ENCODE measurements at places on chromosomes 4 and X. TPM values are rescaled to one million over a fixed set of nuclear protein-coding genes. Genes with fewer than 3 reads are reported as not detected.

DNA sequence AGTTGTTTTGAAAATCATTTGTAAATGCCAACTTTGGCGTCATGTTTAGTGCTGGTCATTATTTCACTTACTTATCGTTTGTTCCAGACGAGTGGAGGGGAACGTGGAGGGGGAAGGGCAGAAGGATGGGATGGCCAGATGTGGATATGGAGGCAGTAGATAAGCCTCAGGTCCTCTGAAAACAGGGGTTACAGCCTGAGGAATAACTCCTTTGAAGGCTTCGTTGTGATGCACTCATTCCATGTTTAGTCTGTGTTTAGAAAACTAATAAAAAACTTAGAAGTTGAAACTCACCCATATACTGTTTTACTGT is 1.1 kb downstream of the MOB1B start:
- DNase-seq: peak; percentile 39

DNA sequence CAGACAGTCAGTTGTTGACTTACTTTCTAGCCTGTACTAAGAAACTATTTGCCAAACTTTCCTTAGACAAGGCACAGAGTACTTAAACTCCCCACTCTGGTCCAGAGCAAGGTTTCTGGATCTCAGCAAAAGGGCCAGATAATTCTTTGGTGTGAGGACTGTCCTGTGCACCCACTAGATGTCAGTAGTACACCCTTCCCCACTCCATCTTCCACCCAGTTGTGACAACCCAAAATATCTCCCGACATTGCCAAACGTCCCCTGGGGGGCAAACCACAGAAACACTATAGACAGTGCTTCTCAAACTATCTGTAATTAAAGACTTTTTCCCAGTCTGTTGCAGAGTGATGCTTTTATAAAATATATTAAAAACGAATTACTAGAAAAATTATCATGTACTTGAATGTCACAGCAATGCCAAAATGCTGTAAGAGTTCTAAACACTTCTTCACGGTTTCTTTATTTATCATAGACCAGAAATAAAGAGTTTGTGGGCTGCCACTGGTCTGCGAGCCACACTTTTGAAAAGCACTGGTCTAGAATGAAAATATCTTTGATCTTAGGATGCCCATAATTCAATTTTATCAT is 203.5 kb downstream of the PRDM5 start:
- DNase-seq: no peak

- no peak for DNase-seq
Measured at GRCh38 chrX:44244008-44244407, 99.5 kb downstream of the EFHC2 start.

GRCh38 chrX:134572816-134573682 is 85.2 kb downstream of the PLAC1 start:
- no peak for DNase-seq

GRCh38 chr4:57042711-57043169 is 64.0 kb downstream of the POLR2B start:
- no peak for DNase-seq

DNA sequence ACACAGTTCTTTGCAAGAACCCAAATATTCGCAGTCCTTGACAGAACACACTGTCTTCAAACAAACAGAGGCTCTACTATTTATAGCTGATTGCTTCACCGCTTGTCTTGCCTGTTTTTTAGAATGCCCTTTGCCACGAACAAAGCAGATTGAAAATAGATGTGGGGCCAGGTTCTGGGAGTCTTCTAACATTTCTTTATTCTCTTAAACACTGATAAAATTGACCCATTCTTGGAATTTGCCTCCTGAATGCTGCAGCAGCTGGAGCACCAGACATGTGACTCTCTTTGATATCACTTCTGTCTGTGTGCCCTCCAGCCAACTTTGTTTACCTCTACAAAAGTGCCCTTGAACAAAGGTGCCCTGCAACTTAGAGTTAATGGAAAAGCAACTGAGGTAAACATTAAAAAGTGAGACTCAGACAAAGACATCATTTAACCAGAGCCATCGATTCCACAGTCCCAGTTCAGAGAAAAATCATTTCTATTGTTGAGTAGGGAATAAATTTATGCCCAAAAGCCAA is 64.2 kb upstream of the SPP1 start:
- no peak for DNase-seq

DNA sequence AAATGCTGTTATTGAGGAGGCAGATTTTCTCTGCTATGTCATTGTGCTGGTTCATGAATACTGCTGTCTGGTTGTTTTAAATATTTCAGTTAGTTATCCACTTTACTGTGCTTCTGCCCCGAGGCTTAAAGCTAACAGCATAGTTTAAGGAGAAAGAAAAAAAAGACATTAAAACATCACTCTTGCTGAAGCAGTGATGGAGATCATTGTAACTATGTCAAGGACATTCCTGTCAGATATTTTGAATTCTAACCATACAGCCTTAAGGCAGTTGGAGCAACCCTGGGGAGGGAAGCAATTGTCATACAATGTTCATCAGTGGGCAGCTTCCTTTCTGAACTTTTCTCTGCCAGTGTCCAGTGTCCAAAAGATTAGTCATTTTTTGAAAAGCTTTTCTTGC is 199.0 kb upstream of the DDX53 start:
- DNase-seq: peak; percentile 1

DNA sequence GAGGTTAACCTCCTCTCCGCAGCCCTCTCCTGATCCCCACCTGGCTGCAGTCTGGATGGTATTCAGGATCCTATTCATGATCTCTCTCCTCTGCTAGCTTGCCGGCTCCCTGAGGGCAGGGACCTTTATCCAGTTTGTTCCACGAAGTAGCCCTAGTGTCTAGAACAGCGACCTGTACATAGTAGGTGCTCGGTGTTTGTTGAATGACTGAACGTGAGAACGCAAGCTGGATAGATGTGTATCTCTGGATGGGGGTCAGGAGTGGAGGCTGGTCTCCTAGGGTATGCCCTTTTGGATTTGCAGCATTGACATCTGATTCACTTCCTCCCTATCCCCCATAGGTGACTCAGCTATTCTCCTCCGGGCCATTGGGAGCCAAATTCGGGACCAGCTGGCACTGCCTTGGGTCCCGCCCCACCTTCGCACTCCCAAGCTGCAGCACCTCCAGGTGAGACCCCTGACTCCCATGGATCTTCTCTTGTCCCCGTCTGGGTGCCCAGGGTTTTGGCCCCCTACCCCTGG is 7.3 kb downstream of the CCDC22 start:
- no peak for DNase-seq

DNA sequence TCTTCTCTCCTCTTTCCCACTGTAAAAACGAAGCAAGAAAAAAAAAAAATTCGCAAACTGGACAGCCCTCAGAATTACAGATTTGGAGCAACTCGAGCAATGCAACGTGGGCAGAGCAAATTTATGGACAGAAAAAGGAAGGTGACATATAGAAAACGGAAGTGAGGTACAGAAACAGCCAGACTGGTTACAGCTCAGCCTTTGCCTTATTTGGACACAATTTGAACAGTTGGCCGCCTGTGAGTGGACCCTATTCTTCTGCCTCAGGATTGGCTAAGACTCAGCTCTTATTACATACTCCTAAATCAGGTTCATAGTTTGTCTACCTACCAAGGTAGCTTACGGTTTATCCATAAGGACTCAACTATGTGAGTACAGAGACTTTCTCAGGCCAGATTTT is 98.8 kb downstream of the SOWAHB start:
- DNase-seq: no peak

DNA sequence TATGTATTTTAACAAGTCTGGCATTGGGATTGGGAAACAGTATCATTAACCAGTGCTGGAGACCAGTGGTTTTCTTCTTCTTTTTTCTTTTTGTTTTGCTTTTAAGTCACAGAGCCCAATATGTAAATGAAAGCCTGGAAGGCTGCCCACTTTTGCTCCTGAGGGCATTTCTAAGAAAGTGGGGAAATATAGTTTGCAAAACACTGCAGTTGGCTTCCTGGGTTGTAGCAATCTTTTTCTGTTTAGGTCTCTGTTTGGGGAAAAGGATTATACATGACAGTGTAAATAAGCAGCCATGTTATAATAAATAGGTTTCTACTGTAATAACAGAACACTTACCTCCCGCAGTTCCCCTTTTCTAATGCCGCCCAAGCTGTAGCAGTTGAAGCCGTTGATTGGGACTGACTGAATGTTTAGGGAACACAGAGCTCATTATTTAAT is 105.5 kb downstream of the TMEM164 start:
- no peak for DNase-seq

DNA sequence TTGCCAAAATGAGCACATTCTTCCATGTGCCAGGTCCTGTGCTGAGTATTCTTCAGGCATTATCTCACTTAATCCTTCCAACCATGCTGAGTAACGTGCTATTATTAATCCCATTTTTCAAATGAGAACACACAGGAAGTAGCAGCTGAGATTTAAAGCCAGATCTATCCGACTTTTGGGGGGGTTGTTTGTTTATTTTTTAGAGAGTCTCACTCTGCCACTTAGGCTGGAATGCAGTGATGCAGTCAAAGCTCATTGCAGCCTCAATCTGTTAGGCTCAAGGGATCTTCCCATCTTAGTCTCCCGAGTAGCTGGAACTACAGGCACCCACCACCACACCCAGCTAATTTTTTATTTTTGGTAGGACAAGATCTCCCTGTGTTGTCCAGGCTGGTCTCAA is 55.5 kb upstream of the TRIM2 start:
- no peak for DNase-seq

DNA sequence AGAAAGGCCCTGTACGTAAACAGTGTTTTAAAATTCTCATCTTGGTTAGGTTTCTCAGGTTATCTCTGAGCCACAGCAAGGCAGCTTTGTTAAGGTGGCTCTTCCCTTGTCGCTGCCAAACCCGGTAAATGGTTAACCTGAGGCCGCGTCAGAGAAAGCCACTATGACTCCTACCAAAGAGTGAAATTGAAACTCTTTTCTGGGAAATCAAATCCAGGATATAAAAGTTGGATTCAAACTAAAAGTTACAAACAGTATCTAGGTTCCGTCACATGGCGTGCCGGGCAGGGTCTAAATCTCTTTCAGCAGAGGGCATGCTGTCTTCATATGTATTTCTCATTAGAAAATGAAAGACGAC is 433 bp downstream of the MMAA start:
- no peak for DNase-seq

DNA sequence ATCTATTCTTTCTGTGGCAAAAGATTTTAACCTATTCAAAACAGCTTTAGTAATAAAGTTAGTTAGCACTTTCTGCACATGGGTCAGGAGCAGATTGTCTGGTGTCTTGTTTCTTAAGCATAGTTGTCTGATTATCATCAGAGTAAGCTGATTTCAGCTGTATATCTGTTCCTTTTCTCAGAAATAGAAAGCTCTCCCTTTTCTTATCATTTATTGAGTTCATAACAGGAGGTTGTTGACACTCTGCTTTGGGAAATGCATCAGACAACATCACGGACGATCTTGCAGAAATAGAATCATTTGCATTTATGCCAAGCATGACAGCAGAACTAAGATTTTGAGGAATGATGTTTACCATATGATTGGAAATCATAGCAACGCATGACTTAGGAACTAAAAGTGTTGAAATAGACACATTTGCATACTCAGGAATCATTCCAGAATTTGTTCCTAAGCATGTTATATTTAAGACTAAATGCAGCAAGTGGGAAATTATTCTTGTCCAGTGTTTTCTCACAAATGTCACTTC is 66.7 kb downstream of the RBMX2 start:
- no peak for DNase-seq

GRCh38 chr4:186887291-186887700 is 163.6 kb upstream of the FAT1 start:
- no peak for DNase-seq

GRCh38 chr4:6586715-6587325 is 11.8 kb downstream of the MAN2B2 start:
- DNase-seq: peak; percentile 73

DNA sequence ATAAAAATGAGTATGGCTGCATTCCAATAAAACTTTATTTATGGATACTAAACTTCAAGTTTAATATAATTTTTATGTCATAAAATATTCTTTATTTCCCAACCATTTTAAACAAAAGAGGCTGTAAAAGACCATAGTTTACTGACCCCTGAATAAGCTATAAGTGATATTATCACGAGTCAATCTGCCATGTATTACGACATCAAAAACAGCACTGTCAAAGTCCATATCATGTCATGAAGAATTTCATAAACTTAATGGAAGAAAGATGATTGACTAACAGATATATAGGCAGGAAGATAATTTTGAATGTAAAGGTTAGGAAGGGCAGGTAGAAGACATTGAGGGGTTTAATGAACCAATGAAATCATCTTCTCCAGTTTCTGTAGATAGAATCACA is 18.2 kb downstream of the TMEM156 start:
- no peak for DNase-seq

- no peak for DNase-seq
Measured at GRCh38 chrX:136780241-136780640, 491 bp downstream of the ARHGEF6 start.

DNA sequence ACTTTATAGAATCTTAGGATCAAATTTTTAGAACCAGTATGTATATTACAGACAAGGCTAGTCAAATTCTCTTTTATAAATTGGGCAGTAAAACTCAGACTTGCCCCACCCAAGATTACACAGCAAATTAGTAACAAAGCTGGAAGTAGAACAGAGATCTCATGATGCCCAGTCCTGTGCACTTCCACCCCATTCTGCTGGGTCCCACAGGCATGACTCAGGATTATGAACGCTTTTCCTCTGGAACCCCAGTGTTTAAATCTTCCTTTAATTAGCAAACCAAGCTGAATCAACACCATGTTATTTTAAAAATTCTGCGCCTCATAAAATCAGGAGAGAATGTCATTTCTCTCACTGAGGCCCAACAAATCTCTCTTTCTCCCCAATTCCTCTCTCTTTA is 1.5 kb upstream of the IL13RA2 start:
- no peak for DNase-seq

DNA sequence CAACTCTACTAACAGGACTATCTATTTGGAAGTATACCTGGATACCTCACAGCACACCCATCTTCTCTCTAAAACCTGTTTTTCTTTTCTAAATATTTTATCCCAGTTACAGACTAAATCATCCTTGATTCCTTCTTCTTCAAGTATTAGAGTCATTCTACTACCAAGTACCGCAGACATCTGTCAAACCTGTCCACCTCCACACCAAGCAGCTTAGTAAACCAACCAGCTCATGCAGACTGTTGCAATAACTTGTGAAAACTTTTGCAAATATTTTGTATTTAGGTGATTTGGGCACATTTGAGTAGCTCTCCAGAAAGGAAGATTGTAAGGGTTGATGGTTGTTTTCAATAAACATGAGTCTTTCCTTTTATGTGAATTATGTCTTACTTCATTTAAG is 238.6 kb downstream of the ADAMTS3 start:
- no peak for DNase-seq

GRCh38 chr4:36208893-36209473 is 35.3 kb downstream of the ARAP2 start:
- DNase-seq: no peak

- no peak for DNase-seq
Measured at GRCh38 chrX:14420841-14421240, 108.5 kb upstream of the GLRA2 start.

PRPS2 gene
- total RNA-seq: 65.4 TPM

TBC1D9 gene
- total RNA-seq: 1.6 TPM

HOPX gene
- total RNA-seq: not detected

GATA1 gene
- total RNA-seq: not detected

NALF2 gene
- total RNA-seq: 5.4 TPM

KLF8 gene
- 8.1 TPM for total RNA-seq

F11 gene
- total RNA-seq: 0.30 TPM

USP51 gene
- 6.7 TPM for total RNA-seq

GRID2 gene
- total RNA-seq: 19.1 TPM

ADH4 gene
- 0.55 TPM for total RNA-seq

BBS12 gene
- 2.3 TPM for total RNA-seq

NDST3 gene
- 0.07 TPM for total RNA-seq

PDZD11 gene
- total RNA-seq: 37.5 TPM
